Endothelial cell (in vitro differentiated cells): ENCODE measurements at places on chromosomes 16 and 17.

GRCh38 chr17:78258323-78259191, 27.1 kb downstream of the TMEM235 start:
- H3K4me3 ChIP-seq = no peak overlapping the region
- H3K4me1 ChIP-seq = peaks cover 41% of the 10 kb centered on the region
- H3K27me3 ChIP-seq = peaks cover 22% of the 10 kb centered on the region
- peak overlapping the region; percentile 78 for H3K27ac ChIP-seq
- DNase-seq = peak; percentile 47
- no peaks in the 10 kb centered on the region for H3K36me3 ChIP-seq

DNA sequence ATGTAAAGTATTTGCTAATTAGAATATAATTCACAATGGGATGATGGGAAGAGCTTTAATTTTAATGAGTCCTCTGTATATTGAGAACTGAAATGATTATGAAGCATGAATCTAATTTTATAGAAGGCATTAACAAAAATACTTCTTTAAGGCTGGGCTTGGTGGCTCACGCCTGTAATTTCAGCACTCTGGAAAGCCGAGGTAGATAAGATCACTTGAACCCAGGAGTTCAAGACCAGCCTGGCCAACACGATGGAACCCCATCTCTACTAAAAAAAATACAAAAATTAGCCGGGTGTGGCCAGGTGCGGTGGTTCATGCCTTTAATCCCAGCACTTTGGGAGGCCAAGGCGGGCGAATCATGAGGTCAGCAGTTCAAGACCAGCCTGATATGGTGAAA, 12.0 kb downstream of the CDK12 start:
- H3K27me3 ChIP-seq = no peaks in the 10 kb centered on the region
- peaks cover 16% of the 10 kb centered on the region for H3K36me3 ChIP-seq
- no peak overlapping the region for H3K4me3 ChIP-seq

GRCh38 chr17:28641579-28641978, 3.4 kb downstream of the BLTP2 start:
- no peak for DNase-seq
- H3K27ac ChIP-seq = no peak overlapping the region
- H3K4me3 ChIP-seq = no peak overlapping the region
- peaks cover 7% of the 10 kb centered on the region for H3K27me3 ChIP-seq

DNA sequence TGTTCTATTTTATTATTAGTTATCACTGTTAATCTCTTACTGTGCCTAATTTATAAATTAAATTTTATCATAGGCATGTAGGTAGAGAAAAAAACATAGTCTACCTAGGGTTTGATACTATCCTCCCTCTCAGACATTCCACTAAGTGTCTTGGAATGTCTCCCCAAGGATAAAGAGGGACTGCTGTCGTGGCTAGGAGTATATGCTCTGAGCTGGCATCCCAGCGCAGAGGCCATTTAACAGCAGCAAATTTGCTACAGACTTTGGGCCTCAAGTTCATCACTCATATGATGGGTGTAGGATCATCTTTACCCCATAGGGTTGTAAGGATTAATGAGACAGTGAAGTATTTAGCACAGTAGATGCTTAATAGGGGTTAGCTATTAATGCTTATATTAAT, 56.7 kb downstream of the ZFHX3 start:
- H3K36me3 ChIP-seq = peaks cover 5% of the 10 kb centered on the region
- no peaks in the 10 kb centered on the region for H3K27me3 ChIP-seq
- no peak for DNase-seq
- no peak overlapping the region for H3K27ac ChIP-seq

DNA sequence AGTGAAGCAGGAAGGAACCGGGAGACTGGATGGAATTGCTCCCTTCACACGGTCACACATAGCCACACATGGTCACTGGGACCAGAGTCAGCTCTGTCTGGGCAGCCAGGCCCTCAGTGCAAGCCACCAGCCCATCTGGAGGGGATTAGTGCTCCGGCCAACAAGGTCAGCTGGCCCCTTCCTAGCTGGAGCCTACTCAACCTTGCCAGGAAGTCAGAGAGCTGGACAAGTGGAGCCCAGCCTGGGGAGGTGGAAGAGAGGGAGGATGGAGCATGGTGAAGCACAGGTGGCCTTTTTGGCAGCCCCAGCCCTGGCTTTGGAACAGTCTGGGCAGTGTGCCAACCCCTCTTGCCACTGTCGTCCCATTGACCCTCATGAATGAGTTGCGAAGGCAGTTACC, 3.7 kb upstream of the CACNA1G start:
- H3K4me1 ChIP-seq = no peaks in the 10 kb centered on the region
- H3K4me3 ChIP-seq = no peak overlapping the region
- peaks cover 16% of the 10 kb centered on the region for H3K36me3 ChIP-seq
- H3K27me3 ChIP-seq = peaks cover 20% of the 10 kb centered on the region
